Right kidney (tissue), 9 donors: ENCODE measurements at places on chromosomes 1 and 21.
A peak's percentile ranks its signal among the peaks of the same experiment; 100 is the strongest.

GRCh38 chr1:23585321-23586022, 26.2 kb upstream of the ID3 start:
- no peak for DNase-seq

DNA sequence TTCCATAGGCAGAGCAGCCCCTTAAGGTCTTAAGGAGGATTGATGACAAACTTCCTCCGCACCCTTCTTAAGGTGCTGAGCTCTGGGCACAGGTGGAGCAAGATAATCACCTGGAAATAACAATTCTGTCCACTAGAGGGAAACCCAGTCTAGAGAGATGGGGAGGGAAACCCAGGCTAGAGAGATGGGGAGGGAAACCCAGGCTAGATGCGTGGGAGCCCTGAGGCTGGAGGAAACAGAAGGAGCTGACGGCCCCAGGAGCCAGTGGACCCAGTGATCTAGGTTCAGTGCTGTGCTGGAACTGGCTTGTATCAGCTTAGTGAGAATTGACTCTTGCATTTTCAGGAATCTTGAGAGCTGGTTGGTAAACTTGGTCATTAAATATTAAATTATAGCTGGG, 17.8 kb upstream of the MYCL start:
- DNase-seq, result peak; percentile 31

GRCh38 chr1:3816331-3817137, 20.2 kb upstream of the LRRC47 start:
- DNase-seq, result no peak

DNA sequence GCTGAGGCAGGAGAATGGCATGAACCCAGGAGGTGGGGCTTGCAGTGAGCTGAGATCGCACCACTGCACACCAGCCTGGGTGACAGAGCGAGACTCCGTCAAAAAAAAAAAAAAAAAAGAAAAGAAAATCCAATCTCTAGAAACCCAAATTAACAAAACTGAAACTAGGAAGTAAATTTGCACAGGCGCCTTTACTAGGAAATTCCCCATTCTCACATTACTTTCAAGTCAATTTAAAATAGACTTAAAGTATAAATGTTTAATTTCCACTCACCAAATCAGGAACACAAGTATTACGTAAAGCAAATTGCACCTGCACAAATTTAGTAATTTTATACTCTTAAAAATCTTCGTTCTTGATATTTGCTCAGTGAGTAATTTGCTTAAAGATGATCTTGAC, 67.8 kb upstream of the BCAR3 start:
- no peak for DNase-seq

DNA sequence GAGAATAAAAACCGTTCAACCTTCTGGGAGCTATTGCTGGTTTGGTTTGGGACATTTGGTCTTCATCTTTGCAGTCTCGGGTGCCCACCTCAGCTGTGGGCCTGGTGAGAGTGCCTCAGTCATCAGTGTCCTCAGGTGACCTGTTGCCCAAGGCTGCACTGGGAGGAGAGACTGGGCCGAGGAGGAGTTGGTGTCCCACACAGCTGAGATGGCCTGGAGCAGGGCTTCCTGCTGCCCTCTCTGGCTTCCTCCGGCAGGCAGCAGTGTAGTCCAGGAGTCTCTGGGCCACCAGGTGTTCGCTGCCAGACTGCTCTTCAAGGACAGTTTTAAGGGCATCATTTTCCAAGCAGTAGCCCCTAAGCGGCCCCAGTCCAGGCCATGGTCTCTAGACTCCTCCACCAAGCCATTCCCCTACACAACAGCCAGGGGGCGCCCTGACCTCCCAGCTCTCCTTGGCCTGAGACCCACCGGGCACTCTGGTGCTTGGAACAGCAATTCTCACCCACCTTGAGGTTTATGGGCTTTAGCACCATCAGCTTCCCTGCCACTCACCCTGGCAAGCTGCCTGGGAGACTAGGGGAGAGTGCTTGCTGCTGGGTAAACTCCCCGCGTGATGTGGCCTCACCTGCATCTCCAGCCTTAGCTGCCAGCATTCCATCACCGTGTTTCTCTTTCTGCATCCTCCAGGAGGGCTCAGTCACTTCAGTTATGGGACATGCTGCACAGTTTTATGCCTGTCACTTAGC, 9.1 kb upstream of the SYTL1 start:
- no peak for DNase-seq

- DNase-seq, result no peak
These were observed 6.6 kb downstream of the CLCNKA start for GRCh38 chr1:16028237-16029002.

GRCh38 chr1:15882665-15883064, 35.2 kb downstream of the SPEN start:
- no peak for DNase-seq

DNA sequence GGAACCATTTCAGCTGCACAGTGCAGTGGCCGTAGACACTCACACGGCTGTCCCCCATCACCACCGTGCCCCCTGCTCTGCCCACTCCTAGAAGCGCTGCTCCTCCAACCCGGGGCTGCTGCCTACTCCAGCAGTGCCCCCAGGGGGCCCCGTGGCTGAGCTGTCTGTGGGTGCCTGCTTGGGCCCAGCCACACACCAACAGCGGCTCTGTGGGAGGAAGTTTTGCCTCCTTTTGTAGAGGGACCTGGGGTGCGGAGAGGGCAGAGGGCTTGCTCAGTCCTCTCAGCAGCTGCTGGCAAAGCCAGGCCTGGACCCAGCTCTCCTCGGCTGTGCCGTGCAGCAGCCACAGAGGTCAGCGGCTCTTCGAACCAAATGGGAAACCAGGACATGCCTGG, 11.4 kb upstream of the LRRC3 start:
- no peak for DNase-seq

GRCh38 chr1:4703646-4704045, 49.2 kb downstream of the AJAP1 start:
- no peak for DNase-seq

GRCh38 chr21:33069994-33070743, at the start of gene OLIG1:
OLIG1 (plus strand) TSS chr21:33070141; CDS start chr21:33070247, 106 bp downstream.
- peak; percentile 75 for DNase-seq

DNA sequence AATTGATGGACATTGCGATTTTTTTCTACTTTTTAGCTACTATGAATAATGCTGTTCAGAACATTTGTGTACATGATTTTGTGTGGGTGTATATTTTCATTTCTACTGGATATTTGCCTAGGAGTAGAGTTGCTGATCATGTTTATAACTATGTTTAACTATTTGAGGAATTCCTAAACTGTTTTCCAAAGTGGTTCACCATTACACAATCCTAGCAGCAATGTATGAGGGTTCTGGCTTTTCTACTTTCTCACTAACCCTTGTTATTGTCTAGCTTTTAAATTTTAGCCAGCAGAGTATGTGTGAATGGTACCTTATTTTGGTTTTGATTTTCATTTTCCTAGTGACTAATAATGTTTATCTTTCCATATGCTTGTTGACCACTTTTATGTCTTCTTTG, 86.2 kb downstream of the ATG4C start:
- DNase-seq, result no peak

GRCh38 chr1:51484591-51484990, 34.5 kb downstream of the EPS15 start:
- DNase-seq, result no peak

DNA sequence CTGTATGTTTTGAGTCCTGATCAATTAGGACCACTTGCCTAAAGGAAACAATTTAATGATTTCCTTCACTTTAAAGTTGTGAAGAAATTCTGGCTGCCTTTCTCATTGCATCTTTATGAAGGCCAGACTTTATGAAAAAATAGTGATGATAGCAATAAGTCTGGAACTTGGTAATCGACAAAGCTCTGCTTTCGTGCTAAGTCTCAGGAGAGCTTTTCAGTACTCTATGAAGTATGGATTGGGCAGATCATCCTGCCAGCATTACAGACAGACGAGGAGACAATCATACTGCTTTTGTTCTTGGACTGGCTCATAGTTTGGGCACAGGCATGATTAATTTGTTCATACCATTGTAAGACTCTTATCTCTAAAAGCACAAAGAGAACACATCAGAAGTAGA, 45.5 kb upstream of the KCNJ15 start:
- DNase-seq, result no peak

GRCh38 chr1:45051005-45051772, 39.1 kb downstream of the UROD start:
- DNase-seq, result no peak

- DNase-seq, result no peak
These were observed 30.1 kb downstream of the RNF2 start for GRCh38 chr1:185075476-185075875.

- no peak for DNase-seq
These were observed 18.6 kb upstream of the YTHDF2 start for GRCh38 chr1:28718166-28718565.

- no peak for DNase-seq
These were observed 66.3 kb downstream of the CACHD1 start for GRCh38 chr1:64535938-64536835.
